ENCODE measurements at places on chromosomes 11 and 22.

GRCh38 chr11:113874581-113875233, 665 bp downstream of the USP28 start:
- DNase-seq, result no peak

GRCh38 chr11:29023761-29024160, 915.6 kb downstream of the METTL15 start:
- DNase-seq, result no peak

DNA sequence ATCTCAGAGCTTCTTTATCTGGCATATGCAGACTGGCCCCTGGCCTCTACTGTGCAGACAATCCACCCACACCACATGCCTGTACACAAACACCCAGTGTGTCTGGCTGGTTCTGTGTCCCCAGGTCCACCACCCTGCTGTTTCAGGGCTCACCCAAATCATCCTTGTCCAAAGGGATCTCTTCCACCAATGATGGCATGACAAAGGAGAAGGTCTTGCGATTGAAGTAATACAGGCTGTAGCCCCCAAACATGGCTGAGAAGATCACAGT, 1.7 kb downstream of the SLC37A4 start:
- no peak for DNase-seq

GRCh38 chr22:43185860-43186261, 1.1 kb downstream of the TTLL12 start:
- peak; percentile 20 for DNase-seq
